ENCODE measurements at places on chromosomes 4 and X.

DNA sequence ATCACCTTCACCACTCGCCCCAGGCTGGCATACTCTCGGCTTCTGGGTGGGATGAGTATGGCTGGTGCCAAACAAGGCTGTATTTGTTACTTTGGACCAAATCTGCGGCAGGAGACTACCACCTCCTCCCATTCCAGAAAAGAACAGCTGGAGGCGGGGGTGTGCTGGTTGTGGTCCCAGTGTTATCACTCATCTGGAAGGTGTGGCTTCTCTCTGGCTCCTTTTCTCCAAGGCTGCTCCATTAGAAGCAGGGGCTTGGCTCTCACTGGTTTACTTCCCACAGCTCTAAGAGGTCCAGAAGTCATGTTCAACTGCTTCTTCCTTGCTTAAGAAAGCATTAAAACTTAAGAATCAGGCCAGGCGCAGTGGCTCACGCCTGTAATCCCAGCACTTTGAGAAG, 2.6 kb upstream of the TRIML2 start:
- DNase-seq: peak; percentile 14

- no peak for DNase-seq
Measured at GRCh38 chr4:74084984-74085383, 14.0 kb downstream of the CXCL2 start.

GRCh38 chr4:181476508-181476890, 766.7 kb upstream of the TENM3 start:
- no peak for DNase-seq

DNA sequence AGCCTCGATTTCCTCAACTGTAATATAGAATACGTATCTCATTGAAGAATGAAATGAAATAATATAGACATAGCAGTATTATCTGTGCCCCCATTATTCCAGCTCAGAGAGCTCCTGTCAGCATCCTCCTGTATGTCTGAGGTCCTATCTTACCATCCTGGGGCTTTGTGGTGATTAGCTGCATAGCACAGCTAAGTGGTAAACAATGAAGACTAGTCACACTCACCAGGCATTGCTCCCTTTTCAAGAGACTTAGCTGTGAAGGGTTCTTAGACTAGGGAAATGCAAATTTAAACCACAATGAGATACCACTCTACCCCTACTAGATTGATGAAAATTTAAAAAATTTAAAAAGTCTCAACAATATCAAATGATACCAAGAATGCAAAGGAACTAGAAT, 172.9 kb downstream of the SLC39A8 start:
- no peak for DNase-seq

DNA sequence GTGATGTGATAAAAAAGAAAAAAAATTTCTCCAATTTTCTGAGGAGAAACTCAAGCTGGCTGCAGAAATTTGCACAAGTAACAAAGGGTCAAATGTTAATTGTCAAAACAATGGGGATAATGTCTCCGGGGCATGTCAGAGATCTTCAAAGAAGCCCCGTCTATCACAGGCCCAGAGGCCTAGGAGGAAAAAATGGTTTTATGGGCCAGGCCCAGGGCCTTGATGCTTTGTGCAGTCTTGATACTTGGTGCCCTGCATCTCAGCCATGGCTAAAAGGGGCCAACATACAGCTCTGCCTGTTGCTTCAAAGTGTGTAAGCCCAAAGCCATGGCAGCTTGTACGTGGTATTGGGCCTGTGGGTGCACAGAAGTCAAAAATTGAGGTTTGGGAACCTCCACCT, 961.0 kb downstream of the FAM133A start:
- no peak for DNase-seq

DNA sequence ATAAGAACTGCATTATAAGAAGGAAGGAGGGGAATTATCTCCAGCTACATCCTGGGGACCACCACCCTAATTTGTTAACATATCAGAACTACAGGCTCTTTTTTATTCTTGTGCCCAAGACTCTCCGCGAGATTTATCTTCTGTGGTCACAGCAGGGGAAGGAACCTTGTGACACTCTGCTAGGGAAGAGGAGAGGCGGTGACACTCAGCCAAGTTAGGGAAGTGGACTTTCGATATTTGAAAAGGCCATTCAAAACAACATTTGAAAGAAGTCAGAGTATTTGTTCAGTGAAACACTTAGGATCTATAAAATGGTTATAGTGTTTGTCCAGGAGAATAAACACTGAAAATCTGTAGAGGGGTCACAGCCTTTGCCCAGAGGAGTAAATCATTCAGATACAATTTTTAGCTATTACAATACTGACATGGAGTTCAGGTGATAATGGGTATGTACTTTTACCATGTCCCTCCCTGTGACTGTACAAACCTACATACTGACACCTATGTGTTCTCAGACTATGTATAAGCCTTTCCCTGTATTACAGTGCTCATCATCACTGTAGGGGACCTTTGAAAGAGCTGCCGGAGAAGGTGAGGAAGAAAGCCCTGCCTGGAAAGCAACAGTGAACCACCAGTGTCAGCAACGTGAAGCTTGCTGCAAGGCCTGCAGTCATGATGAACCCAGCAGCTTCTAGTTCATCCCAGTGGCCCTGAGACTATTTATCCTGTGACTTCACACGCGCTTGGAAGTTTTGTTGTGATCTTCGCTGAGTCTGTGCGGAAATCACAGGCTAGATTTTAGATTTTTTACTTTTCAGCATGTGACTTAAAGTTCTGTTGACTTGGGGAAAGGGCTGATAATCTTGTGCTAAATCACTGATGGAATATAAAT, 8.5 kb upstream of the PTTG2 start:
- no peak for DNase-seq

DNA sequence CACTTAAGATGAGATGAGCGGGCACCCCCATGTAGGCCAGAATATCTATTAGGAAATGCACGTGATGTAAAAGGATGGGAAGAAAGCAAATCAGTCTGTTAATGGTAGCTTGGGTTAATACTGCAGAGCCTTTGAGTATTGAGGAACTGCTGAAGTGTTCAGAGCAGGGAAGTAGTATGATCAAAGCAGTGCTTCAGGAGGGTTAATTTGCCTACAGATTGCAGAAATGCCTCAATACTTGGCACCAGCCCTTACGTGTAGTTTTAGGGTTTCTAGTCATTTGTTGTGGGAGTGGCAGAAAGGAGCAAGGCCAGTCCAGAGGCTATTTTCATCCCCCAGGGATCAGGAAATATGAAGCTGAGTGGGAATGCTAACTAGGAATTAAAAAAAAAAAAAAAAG, 19.7 kb downstream of the ZFX start:
- DNase-seq: no peak

DNA sequence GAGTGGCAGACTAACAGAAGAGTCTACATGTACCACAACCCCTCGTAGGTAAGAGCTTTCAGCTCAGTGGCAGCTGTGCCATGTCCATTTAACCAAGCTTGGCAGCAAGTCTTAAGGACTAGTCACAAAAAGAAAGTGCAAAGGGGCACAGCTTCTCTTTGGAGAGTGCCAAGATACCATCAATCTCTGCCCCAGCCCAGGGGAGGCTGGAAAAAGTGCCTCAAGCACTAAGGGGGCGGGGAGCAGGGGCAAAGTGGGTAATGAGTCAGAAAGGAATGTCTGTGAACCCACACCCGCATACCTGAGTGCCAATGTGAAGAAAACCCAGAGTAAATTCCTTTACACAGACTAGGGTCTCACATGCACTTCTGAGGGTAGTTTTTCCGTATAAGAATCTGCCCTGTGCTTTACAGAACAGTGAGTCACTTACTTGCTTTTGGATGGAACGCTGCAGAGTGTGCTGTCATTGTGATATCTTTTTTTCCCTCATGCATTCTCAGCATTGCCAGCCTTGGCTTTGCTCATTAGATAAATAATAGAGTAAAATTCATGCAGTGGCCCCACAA, 219.8 kb downstream of the ZNF674 start:
- no peak for DNase-seq

DNA sequence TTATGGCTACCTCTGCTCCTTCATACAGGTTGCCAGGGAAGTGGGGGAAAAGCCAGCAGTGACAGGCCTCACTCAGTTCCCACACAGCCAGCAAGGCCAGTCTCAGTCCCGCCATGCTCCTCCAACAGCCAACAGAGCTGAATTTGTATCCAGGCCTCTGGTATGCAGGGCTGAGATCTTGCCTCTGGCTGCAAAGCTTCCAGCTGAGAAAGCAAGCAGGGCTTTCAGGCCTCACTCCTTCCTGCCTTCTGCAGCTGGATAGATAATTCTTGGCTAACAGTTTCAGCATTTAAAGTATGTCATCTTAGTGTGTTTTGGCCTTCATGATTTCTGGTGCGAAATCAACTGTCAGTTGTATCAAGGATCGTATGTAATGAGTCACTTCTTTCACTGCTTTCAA, 103.6 kb downstream of the GNL3L start:
- no peak for DNase-seq

DNA sequence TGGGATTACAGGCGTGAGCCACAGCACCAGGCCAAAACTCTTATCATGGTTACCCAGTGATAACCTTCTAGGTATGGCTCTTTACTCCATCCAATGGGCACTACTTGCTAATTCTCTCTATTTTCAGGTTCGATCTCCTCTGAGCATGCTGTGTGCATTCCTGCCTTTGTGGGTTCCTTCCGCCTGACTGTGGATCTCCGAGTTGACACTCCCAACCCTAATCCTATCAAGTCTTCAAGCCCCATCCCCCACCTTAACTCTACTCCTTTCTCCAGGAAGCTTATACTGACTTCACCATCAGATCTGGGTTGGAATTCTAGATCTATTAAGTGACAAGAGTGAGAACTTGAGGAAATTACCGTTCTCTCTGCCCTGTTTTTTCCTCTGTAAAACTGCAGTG, 64.6 kb downstream of the ZAR1 start:
- DNase-seq: no peak

- DNase-seq: no peak
Measured at GRCh38 chr4:186642998-186643397, 80.7 kb downstream of the FAT1 start.

DNA sequence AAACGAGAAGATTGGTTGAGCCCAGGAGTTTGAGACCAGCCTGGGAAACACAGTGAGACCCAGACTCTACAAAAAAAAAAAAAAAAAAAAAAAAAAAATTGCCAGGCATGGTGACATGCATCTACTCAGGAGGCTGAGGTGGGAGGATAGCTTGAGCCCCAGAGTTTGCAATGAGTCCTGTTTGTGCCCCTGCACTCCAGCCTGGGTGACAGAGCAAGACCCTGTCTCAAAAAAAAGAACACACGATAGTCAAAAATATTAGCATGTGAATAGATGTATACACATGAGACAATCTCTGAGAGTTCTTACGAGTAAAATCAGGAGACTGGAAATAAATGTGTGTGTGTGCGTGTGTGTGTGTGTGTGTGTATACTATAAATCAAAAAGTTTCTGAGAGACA, 966.3 kb downstream of the FSTL5 start:
- no peak for DNase-seq

GRCh38 chrX:41086627-41086932, 1.3 kb downstream of the USP9X start:
- no peak for DNase-seq

- DNase-seq: peak; percentile 44
Measured at GRCh38 chr4:185529413-185529812, 5.9 kb downstream of the PDLIM3 start.

GRCh38 chr4:22237846-22238494, 277.9 kb downstream of the ADGRA3 start:
- no peak for DNase-seq

DNA sequence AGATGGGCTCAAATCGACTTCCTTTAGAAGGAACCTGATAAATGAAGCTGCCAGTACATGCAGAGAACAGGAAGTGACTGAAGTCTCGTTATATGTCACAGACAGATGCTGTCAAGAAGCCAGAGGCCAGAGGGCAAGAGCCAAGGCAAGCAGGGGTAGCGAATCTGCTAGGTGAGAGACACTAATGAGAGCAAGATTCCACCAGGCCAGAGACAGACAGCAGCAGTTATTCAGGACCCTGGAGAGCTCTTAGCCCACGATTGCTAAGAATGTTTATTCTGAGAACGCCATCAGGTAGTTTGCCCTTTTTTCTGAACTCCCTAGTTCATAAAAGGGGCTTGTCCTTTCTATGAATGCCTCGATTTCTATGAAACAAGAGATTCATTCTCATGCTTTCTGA, 73.7 kb downstream of the BEND2 start:
- no peak for DNase-seq
